ENCODE measurements at places on chromosomes 3 and 15.
A peak's percentile ranks its signal among the peaks of the same experiment; 100 is the strongest.

DNA sequence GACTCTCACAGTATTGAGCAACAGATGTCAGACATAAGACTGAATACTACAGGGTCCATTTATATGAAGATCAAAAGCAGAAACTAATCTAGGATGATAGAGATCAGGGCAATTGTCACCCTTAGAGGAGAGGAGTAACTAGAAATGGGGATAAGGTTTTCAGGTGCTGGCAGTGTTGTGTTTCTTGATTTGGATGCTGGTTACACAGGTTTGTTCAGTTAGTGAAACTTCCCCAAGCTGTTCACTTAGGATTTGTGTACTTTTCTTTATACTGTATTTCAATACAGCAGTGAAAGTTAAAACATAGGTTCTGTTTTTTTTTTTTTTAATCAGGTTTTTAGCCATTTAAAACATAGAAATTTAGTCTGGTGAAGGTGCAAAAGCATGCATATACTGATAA is 39.1 kb upstream of the CMTM7 start:
- DNase-seq, result no peak

GRCh38 chr3:103968131-103968530 is 1398.6 kb upstream of the ALCAM start:
- DNase-seq, result no peak

DNA sequence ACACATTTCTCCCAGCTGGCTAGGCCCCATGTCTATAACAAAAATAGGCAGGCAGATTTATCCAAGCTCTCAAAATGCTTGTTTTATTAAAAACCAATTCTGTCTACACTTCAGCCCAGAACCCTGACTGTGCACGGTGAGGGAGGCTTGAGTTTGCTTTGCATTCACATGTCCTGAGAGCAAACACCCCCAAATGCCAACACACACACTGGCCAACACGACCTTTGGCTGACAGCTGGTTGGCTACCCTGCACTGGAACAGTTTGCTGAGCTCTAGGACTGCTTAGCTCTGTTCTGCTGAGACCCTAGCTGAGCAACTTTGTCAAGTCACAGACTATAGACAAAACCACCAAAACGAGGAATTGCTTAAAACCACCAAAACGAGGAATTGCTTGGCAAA is 3.6 kb downstream of the STIMATE start:
- no peak for DNase-seq

- no peak for DNase-seq
Measured at GRCh38 chr15:44804298-44805046, 68.1 kb downstream of the TRIM69 start.

DNA sequence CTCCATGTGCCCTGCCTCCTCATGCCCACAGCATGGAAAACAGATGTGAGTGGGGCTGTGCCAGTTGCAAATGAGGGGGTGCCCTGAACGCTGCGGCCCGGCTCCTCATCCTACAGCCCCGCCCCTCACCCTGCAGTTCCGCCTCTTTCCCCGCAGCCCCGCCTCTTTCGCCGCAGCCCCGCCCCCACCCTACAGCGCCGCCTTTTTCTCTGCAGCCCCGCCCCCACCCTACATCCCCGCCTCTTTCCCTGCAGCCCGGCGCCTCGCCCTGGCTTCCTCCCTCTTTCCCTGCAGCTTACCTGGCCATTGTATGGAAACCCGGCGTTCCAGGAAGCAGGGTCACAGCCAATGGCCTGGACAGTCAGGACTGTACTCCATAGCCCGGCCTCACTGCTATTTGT is 284.9 kb downstream of the TLE3 start:
- DNase-seq, result no peak

- DNase-seq, result no peak
Measured at GRCh38 chr3:34859746-34860145, 779.6 kb upstream of the ARPP21 start.

DNA sequence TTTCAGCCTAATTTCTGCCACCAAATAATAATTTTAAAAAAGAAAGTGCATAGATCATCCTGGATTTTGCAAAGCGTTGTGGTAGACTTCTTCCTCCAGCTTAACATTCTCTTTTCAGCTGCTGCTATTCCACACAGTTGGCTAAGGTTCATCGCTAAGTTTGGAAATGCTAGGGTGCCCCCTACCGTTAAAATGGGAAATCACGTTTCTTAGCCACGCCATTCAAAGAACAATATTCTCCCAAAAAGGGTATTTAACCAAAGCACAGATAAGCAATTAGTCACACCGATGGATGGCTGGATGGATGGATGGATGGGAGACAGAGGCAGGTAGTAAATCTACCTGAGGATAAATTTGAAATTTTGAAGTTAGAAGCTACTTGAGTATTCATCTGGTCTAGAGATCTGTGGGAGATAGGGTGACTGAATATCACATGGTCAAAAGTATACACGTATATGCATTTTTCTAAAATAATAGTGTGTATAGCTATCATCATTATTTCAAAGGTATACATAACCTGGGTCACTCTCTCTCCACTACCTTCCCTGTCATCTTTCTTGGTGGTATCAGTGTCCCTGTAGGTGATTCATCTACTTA is 67.2 kb downstream of the EFHB start:
- peak; percentile 29 for DNase-seq

All from stimulated activated CD4-positive, alpha-beta T cell treated with anti-CD3 and anti-CD28 coated beads, Interleukin-2, amount 100 ng/mL, for 24 hours (primary cell).